T47D (cell line): ENCODE measurements at places on chromosomes 13 and 19.

DNA sequence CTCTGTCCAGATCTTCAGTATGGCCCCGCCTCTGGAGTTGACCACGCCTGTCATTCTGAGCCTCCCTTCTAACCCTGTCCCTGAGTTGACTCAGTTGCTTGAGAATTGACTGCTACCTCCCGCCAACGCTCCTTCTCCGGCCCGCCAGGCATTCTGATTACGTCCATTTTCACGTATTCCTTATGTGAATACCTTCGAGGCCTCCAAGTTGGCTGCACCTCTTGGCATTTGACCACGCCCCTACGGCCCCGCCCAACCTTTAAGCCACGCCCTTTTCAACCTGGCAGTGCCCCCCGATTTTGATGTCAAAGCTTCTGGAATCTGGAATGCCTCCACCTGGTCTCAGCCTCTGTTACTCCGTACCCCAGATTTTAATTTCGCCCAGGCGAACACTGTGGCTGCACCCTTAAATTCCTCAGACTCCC, 1.7 kb upstream of the EML2 start:
- DNase-seq, result peak; percentile 54

- no peak for DNase-seq
Observed at GRCh38 chr13:89688918-89689317, 1658.6 kb upstream of the MIR17HG start.

- DNase-seq, result no peak
Observed at GRCh38 chr19:17909003-17909732, 23.6 kb upstream of the CCDC124 start.

DNA sequence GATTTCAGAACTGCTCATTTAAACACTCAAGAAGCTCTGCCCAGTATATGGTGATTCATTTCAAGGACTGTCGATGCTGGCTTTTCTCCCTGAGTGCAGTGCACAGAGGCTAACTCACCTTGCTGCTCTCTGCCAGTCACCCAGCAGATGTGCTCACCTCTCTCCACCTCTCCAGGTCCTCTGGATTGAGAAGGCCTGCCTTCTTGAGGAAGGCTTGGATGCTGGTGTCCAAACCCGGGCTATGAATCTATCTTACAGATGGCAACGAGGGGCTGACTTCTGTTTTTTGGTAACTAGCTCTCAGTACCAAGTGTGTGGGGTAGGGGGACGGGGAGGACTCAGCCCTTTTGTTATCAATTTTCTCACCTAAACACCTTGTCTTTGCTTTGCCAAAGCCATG, 47.6 kb downstream of the TEX29 start:
- no peak for DNase-seq

- no peak for DNase-seq
Observed at GRCh38 chr19:38675611-38676010, 28.2 kb downstream of the ACTN4 start.

DNA sequence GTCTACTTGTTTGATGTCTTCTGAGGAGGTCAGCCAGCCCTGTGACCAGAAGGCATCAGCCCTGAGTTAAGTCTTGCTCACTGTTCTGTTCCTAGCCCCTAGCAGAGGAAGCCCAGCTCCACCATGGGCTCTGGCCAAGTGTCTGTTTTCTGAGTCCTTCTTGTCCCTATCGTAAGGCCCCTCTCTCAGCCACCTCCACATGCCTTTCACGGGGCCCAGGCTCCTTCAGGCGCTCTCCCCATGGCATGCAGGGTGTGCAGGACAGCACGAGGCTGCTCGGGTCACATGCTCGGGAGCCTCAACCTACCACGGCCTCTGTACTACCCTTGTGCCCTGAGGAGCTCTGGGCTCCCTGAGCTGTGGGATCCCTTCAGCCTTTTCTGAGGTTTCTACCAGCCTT, 47.8 kb upstream of the LATS2 start:
- no peak for DNase-seq

DNA sequence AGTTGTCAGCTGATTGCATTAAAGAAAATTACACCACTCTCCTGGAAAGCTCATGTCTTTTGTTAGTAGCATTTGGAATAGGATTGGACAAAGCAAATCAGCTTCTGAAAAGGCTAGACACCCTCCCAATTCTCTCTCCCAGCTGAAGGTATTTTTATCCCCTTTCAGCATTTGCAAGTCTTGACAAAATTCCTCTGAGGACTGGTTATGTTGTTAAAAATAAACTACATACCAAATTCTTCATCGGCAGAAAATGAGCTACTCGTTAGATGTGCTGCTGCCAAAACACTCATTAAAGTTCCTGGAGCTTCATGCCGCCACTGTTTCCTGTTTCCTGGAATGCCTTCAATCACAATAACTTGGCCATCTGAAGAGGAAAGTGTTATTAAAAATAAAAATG, 37.1 kb downstream of the UTP14C start:
- no peak for DNase-seq

GRCh38 chr19:18112989-18113478, 15.5 kb downstream of the MAST3 start:
- DNase-seq, result peak; percentile 81
